ENCODE measurements at places on chromosomes 5 and 9.

DNA sequence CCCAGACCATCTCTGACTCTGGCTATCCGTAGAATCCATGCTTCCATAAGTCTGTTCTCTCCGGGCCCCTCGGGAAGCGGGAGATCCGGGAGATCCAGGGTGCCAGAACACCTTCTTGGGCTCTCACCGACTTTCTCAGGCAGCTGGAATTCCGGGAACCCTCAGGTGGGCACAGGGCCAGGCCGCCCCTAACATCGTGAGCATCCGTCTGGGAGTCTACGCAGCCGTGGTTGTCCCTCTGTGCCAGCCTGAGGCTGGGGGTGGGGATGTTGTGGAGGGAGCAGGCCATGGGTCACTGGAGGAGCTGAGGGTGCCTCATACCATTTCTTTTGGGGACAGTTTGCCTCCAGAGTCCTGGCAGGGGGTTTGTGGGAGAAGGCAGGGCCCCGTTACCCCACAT, 92.3 kb upstream of the COL5A1 start:
- no peak for DNase-seq

GRCh38 chr9:136220017-136220729, 15.2 kb upstream of the LHX3 start:
- DNase-seq, result no peak

DNA sequence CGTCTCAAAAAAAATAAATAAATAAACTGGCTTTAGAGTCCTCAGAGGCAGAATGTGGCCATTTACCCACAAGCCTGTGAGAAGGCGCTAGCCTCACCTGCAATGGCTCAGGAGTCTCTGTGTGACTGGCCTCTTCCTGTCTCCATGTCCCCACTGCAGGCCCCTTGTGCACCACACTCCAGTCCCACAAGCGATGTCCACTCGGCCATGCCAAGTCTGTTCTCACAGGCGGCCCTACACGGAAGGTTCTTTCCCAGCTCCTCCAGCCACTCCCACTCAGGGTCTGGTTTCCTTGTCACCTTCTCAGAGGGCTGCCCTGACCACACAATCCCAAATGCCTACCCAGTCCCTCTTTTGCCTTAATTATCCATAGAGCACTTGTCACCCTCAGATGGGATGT, 38.2 kb downstream of the POLR1E start:
- no peak for DNase-seq

GRCh38 chr5:127083711-127084110, 10.4 kb upstream of the C5orf63 start:
- DNase-seq, result no peak

GRCh38 chr5:139668064-139668880, 20.1 kb downstream of the CXXC5 start:
- DNase-seq, result no peak

DNA sequence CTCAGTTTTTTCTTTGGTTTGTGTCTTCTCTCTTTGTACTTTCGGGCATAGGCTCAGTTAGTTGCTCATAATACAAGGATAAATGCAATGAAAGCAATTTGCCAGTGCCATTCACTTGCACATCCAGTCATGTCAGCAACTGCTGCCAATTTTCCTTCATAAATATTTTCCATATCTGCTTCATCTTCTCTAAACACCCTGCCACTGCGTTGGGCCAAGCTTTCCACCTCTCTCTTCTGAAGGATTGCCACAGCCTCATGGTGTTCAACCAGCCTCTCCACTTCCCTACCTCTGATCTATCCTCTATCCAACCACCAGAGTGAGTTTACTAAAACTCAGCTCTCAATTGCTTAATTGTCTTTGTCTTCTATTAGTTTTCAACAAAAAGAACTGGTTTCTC, 192.5 kb upstream of the ZNF462 start:
- DNase-seq, result no peak

- no peak for DNase-seq
These were observed 75.8 kb downstream of the SMIM23 start for GRCh38 chr5:171861381-171861780.
